Right hindlimb (tissue), 1 donor: ENCODE measurements at places on chromosomes 1 and 21.
A peak's percentile ranks its signal among the peaks of the same experiment; 100 is the strongest.

- DNase-seq = no peak
Observed at GRCh38 chr21:45488931-45489721, 53.1 kb downstream of the SLC19A1 start.

DNA sequence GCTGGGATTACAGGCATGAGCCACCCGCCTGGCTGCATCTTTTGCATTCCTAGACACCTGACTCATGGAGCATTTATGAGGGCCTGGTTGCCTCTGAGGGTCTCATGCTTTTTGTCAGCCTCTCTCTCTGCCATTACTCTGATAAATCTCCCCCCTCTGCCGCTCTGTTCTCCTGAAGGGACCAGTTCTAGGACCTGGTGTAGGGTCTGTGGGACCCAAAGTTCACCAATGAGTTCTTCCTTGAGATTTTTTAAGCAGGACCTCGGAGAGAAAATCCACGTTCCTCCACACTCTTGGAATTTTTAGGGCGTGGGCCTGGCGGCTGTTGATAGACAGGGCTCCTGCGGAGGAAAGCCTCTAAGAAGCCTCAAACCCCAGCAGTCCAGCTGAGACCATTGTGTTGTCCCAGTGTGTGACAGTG lies 91.9 kb upstream of the ERRFI1 start:
- DNase-seq = no peak

DNA sequence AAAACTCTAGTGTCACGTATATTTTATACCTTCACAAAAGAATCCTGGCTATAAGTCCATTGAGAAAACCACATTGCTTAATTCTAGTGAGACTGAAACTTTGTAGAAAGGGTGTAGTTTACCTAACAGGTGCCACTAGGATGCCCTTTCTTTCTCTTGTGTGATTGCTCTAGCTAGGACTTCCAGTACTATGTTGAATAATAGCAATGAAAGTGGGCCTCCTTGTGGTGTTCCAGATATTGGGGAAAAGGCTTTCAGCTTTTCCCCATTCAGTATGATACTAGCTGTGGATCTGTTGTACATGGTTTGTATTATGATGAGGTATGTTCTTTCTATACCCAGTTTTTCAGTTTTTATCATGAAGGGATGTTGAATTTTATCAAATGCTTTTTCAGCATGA lies 39.7 kb upstream of the CHODL start:
- no peak for DNase-seq

- no peak for DNase-seq
Observed at GRCh38 chr1:59291561-59291960, 5.3 kb upstream of the FGGY start.

DNA sequence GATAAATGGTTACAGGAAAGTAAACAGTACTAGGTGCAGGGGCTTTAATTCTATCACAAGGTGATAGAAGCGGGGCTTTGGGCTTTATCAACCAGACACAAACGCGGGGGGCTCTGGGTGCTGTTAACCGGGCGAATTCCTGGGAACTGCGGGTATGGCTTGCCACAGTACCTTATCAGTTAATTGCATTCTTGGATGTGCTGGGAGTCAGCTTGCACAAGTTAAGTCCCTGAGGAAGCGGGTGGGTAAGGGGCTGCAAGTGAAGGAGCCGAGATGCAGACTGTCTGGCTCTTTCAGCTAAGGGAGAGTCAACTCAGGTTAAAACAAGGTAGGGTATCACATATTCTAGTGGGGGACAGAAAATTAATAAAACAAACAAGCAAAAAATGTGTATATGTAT lies 661 bp downstream of the GBP4 start:
- no peak for DNase-seq

GRCh38 chr1:77394166-77394565 lies 112.3 kb downstream of the AK5 start:
- no peak for DNase-seq

DNA sequence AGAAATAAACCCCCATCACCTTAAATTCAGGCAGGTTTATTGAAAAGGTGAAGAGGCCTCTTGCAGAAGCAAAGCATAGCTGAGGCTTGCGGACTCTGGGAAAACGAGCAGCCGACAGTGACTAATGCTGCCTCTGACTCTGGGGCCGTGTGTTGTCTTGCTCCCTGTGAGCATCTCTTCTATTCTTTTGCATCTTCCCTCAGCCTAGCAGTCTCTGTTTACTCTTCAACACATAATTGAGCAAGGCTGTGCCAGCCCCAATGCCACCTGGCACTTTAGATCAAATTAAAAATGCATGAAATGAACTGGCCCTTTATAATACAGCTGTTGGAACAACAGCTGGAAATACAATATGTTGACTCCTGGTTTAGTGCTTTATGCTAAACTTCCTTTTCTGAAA lies 18.4 kb upstream of the REG4 start:
- peak; percentile 54 for DNase-seq

- DNase-seq = no peak
Observed at GRCh38 chr1:170063109-170063826, 11.2 kb downstream of the KIFAP3 start.
